ENCODE measurements at places on chromosomes 5 and 9.

DNA sequence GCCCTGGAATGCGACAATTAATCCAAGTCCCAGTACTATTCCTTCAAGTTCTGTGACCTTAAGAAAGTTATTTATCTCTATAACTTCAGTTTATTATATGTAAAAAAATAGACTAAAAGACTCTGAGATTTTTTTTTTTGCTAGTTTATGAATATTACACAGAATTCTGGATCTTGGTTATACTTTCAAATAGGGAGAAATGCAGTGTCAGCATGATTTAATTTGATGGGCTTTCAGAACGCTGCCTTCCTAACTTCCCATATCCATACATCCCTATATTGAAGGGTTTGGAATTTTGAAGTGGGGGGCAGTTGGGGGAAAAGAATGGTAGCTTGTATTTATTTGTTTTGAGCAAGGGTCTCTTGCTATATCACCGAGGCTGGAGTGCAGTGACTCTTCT, 98.4 kb upstream of the MEGF10 start:
- DNase-seq = no peak

DNA sequence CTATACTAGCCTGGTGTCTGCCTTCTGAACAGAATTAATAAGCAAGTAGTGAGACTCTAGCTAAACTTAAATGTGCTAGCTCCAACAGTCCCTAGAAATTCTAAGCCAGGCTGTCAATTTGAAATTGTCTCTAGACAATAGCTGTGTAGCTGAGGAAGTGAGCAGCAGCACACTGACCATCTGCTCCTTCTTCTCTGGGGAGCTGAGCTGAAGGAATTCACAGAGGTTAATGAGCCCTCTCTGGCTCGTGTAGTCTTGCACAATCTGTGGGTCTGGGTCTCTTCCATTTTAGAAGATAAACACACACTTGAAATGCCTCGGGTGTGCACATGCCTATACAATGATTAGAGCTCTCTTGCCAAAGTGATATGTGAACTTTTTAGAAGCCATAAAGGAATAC, 63.5 kb upstream of the BARX1 start:
- DNase-seq = no peak

DNA sequence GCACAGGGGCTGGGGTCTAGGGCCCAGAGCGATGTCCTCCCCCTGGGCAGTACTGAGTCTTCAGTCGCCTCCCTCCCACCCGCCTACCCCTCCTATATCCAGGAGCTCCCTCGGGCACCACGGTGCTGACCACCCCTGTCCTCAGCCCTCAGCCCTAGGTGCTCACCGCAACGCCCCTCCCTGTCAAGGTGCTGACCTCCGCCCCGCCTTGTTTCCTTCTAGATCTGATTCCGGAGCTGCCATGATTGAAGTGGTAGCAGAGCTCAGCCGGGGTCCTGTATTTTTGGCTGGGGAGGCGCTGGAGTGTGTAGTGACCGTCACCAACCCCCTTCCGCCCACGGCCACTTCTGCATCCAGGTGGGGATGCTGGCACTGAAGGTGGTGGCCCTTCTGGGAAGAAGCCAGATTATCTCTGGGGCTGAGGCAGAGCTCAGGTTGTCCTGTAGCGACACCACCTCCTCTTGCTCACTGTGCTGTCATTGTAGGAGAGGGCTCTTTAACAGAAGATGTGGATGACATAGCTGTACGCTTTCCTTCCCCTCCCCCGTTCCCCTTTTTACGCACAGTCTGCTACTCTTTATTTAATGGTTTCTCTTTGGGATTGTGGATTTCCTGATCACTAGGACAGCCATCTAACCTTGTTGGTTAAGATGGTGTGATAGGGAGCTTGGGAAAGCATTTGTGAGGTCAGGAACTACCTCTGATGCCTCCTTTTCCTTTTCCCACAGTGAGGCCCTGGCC, 598 bp downstream of the RGP1 start:
- DNase-seq = no peak

DNA sequence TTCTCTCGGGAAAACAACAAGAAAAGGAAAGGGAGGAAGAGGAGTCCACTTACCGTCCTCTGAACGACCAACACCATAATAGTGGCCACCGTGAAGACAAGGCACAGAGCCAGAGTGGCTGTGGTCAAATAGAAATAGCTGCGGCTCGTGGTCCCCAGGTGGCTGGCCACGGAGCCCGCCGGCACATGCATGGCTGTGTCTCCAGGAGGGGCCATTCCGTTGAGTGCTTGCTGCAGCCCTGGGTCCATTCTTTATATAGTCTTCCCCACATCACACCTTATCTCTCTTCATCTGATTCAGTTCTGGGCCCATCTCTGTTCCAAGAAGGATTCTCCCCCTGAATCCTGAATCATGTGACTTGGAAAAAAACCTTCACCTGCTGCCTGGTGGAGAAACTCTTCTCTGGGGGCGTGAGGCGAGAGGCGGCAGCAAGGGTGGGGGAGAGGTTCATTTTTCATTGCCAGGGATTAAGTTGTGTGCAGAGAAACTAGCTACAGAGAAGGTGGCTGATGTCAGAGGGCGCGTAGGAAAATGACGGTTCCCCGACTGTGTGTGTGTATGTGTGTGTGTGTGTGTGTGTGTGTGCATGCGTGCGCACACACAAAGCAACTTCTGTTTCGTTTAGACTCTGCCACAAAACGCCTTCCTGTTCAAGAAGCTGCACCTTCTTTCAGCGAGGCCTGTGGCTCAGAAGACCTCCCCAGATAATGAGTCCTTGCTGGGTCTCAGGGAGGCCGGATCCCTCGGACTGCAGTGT, at the start of gene TNFSF8:
Gene TNFSF8 (minus strand): TSS at position 536 of the 757 bp plus-strand sequence. CDS start 288 bp downstream, at position 248.
- no peak for DNase-seq

DNA sequence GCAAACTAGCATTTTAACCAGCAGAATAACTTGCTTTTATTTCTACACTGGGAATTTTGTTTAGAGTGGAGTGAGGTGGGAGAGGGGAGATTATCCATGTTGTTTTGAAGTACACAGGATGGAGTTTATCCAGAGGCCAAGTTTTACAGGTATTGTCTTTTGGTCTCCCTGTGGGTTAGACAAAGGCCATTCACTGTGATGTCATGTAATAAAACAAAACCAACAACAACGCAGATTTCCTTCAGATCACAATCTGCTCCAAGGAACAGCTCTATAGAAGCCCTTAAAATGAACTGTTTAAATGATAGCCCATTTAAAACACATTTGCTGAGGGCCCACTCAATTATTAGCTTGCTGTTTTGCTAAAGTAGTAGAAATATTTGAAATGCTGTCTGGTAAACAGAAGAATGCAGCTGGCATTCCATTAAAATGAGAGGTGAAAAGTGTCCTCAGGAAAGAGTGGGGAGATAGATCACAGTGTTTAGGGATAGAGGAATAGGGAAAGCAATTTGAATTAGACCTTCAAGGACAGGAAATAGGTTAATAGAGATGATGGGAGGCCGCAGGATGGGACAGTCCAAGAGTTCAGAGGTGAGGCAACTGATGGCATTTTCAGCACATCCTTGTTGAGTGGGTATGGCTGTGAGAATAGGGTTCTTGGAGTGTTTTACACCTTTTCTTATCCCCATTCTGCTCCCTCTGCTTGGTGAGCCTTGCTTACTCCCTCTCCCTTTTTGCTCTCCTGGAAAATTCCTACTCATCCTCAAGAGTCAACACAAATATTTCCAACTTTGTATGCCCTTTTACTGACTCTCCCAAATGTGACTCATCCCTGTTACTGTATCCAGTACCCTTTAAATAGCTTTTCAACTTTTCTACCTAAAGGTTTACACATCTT, 140.1 kb upstream of the NR3C1 start:
- no peak for DNase-seq

Data from occipital lobe (tissue), 3 donors.